ENCODE measurements at places on chromosomes 16 and 17.

DNA sequence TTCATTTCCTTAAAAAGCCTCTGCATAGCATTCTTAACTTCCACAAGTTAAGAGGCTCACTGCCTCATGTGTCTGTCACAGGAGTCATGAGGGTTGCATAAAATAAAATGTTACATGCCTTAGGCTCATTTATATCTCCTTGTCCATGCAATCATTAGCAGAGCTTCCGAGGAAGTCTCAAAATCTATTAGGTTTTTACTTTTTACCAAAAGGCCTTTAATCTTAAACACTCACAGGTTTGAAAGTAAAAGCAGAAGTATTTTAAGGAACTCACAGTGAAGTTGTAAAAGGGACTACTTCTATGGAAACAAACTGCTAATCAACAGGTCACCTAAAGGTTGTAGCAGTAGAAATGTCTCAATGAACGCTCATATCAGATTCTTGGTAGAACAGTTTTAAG is 5.2 kb upstream of the ATP6V0A1 start:
- DNase-seq: no peak

- DNase-seq: peak; percentile 24
These were observed 475.9 kb upstream of the CCL2 start for GRCh38 chr17:33779234-33779591.

DNA sequence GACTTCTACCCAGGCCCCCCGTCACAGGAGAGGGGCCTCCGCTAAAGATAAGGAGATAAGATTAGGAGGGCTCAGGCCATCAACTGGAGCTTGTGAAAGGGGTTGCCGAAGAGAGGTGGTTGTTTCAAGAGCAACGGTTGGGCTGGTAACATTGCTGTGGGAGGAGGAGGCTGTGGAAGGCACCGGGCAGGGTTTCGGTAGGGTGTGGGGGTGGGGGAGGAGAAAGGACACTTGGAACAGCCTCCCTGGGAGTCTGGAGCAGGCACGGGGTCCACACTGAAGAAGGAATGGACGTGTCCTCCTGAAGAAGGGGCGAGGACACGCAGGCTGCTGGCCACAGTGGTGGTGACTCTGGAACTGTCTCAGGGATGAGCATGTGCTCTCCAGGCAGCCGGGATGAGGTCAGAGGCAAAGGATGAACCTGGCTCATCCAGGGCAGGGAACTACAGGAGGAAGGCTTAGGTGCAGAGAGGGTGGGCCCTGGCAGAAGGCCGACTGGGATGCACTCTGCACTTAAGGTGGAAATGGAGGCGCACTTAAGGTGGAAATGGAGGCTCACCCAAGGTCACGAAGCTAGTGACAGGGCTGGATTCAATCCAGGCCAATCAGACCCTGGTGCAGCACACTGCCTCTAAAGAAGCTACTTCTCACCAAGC is 1.2 kb upstream of the EPX start:
- no peak for DNase-seq

- DNase-seq: no peak
These were observed 666 bp downstream of the HGS start for GRCh38 chr17:81684442-81684911.

DNA sequence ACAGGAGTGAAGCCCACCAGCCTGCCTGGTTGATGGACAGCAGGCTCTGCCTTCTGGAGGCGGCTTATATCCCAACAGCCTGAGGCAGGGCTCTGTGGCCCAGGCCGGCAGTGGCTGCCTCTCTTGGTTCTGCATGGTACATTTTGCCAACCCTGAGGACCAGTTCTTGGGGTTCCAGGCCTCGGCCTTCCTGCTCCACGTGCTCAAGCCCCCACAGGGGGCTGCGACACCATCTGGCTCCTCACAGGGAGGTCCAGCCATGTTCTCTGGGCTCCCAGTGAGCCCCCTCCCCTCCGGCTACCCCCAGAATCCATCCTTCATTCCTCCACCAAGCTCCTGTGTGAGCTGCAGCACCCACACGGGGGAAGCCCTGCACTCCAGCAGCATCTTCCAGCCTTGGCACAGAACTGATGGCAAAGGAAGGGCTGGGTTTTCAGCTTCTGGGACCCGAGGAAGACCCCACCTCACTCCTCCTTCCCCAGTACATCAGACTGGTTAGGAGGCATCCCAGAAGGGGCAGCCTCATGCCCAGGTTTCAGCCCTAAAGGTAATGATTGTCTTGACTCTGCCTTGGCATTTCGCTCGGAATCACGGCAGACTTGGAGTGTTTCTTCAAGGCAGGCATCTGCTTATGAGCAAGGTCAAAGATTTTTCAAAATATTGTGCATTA is 231.2 kb downstream of the CPPED1 start:
- DNase-seq: no peak

DNA sequence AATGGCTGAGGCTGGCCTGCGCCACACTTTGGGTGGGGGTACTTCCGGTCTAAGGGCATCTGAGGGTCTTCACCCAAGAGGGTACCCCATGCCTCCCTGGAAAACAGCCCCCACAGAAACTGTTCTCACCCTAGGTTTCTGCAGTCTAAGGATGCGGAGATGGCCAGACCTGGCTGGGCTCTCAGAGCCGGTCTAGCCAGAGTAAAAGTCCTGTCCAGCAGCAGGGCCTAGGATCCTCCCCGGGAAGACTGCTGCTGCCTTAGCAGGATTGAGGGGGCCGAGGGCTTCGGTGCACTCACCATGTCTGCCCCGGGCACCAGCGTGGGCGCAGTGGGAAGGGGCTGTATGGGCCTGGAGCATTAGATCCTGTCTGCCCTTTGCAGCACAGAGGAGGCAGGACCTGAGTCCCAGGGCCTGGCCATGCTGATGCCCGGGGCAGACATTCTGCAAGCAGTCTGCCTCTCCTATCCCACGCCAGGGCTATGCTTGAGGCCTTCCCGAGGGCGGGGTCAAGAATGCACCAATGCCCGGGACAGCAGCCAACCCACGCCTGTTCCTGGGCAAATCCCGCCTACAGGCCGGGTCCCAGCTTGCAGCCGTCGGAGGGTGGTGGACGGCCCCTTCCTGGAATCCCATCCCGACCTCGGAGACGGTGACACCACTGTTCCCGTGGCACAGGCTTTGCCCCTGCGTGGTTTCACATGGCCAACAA is 54.7 kb downstream of the CBFA2T3 start:
- DNase-seq: no peak

- DNase-seq: no peak
These were observed 10.2 kb upstream of the MAF start for GRCh38 chr16:79610771-79611170.

DNA sequence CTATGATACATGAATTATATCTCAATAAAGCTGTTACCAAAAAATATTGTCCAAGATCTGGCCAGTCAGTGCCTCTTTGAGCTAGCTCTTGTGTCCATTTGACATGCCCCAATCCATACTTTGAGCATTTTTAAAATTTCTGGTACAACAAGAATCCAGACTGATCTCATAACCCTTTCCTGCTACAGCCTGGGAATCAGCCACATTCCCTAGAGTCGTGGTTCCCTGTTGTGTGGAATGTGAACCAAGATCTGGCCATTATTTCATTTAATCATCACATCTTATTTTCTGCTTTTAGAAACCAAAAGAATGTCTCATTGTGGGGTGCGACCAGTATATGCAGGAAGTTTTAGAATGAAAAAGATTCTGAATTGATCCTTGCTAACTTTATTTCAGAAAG is 34.3 kb upstream of the RPRML start:
- no peak for DNase-seq

- DNase-seq: no peak
These were observed 211.4 kb downstream of the NTN1 start for GRCh38 chr17:9232591-9233270.

GRCh38 chr16:13873835-13874438 is 46.0 kb upstream of the ERCC4 start:
- no peak for DNase-seq

DNA sequence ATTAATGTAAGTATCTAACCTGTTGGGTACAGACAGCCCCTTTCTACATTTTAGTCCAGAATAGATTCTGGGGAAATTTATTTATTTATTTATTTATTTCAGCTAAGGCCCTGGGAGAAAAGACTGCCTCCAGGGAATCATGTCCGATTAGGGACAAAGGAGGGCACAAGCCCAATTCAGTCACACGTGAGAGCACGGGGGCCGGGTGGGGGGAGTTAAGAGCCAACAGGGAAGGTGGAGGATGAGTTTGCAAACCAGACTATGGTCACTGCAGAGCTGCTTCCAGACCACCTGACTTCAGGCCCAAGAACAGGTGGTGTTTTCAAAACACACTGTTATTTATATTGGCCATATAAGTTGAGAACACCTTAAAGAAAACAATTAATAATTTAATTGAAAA is 1.6 kb upstream of the ZFHX3 start:
- no peak for DNase-seq

DNA sequence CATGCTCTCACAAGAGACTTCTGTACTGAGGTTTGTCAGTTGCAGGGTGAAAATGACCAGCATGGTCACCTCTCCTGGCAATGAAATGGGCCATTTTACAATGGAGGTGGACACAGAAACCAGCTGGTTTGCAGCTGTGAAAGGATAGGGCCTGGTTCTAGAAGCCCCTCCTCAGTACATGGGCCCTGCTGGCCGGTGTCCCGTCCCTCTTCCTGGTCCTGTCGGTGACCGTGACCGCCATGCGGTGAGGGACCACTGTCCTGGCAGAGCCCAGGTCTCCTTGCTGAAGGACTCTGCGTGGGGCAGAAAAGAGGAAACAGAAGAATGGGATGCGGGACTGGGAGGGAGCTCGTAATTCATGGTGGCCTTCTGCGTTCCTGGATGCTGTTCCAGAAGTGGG is 76.0 kb upstream of the ZNF423 start:
- DNase-seq: no peak

GRCh38 chr16:4411684-4412083 is 4.7 kb downstream of the CORO7 start:
- DNase-seq: no peak

DNA sequence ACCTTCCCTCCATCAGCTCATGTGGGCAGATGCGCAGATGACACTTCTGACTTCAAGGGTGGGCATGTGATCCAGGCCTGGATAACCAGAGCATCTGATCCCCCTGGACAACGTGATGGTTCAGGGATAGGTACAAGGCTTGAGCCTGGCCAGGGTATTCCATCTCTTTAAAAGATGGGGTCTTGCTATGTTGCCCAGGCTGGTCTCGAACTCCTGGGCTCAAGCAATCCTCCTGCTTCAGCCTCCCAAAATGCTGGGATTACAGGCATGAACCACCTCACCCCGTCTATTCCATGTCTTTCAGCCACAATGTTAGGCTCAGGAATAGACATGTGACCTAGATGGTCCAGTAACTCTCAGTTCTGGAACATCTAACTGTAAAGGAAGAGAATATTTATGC is 20.8 kb downstream of the CRYM start:
- no peak for DNase-seq

DNA sequence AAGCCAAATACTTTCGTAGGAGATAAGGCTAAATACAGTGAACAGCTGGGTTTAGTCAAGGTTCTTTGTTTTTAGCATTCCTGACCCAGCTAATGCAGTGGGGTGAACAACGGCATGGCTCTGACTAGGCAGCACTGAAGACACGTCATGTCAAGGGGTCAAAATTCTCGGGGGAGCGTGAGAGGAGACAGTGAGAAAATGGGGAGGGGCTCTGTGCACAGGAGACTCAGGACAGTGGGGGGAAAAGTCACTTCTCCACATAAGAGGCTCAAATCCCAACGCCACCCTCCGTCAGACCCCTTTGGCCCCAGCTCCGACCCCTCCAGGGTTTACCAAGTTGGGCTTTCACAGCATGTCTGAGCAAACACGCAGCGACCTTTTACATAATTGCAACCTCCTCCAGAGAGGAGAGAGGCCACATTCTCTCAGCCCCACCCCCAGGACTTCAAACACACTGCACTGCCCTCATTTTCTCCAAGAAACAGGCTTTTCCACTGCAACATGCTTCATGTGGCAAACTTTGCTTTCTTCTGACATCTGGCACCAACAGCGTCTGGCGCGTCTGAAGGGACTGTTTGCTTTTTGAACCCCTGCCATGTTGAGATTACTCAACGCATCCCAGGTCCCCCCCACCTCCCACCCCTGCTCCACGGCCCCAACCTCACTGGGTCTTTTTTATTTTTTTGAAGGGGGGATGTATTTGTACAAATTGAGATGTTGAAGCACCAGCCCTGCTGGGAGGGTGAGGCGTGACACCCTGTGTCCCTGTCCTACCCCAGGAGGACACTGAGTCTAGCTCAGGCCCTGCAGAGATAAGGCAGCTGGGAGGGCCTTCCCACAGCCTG is 30.0 kb downstream of the AXIN2 start:
- no peak for DNase-seq

DNA sequence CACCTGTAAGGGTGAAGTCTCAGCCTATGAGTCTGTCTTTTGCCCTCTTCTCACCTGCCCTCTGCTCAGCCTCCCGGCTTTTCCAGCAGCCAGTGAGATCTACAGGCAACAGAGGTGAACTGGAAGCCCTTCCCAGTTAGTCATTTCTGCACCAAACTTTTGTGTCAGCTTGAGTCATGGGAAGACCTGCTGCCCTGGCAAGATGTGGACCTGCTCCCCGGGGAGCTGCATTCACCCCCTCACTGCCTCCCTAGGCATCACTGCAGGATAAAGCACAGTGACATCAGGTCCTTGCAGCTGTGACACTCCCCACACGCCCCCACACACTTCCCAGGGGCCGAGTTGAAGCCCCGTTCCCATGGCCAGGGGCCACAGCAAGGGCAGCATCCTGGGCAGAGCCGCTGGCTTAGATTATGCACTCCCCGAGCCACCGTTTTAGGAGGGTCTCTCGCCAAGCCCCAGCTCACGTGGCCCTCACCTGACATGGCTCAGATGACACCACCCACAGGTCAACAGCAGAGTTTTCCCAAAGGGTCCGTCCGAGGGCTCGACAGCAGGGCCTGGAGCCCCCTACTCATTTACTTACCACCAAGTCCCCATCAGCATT is 6.5 kb upstream of the ABR start:
- no peak for DNase-seq

DNA sequence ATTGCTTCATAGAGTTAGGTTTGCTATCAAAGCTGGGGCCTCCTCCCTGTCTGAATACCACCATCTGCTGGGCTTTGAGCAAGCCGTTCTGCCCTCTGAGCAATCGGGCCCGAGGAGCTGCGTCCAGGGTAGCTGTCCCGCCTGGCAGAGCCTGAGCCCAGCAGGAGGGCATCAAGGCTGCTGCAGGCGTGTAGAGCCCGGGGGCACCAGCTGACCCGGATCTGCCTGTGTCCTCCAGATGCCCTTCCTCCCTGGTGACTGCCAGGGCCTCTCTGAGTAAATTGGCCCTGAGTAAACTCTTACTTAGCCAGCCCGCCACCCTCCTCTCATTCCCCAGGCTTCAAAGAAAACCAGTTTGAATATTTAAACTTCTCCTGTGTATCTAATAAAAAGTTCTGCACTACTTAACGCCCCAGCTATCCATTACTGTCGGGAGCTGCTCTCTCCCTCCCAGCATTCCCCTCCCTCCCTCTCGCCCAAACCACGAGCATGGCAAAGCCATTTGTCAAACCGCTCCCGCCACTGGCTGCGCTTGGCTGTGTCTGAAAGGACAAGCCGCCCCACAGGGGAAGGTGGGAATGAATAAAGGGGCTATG is 16.4 kb downstream of the CDK5RAP3 start:
- DNase-seq: no peak
